ENCODE measurements at places on chromosomes 1 and 21. TPM values are rescaled to one million over a fixed set of nuclear protein-coding genes. Genes with fewer than 3 reads are reported as not detected.

The INSRR gene
- total RNA-seq, result not detected

The DNASE2B gene
- total RNA-seq, result not detected

The TMEM82 gene
- not detected for total RNA-seq

The USH2A gene
- not detected for total RNA-seq

All from activated CD4-positive, alpha-beta T cell treated with anti-CD3 and anti-CD28 coated beads, Interleukin-2, amount 10 ng/mL, durations not matched to agents 7 days and 5 days (primary cell).